Activated CD4-positive, alpha-beta memory T cell treated with anti-CD3 and anti-CD28 coated beads, Interleukin-2, amount 10 ng/mL, durations not matched to agents 7 days and 5 days (primary cell): ENCODE measurements at places on chromosomes 16 and 17. TPM values are rescaled to one million over a fixed set of nuclear protein-coding genes. Genes with fewer than 3 reads are reported as not detected.
A peak's percentile ranks its signal among the peaks of the same experiment; 100 is the strongest.

GRCh38 chr16:50751528-50751927 lies 9.6 kb downstream of the CYLD start:
- H3K27me3 ChIP-seq: no peaks in the 10 kb centered on the region
- peak overlapping the region; percentile 28 for H3K4me3 ChIP-seq
- DNase-seq: no peak
- peak overlapping the region; percentile 23 for H3K27ac ChIP-seq
- H3K4me1 ChIP-seq: peaks cover 72% of the 10 kb centered on the region

- H3K4me1 ChIP-seq: no peaks in the 10 kb centered on the region
- no peak overlapping the region for H3K27ac ChIP-seq
- DNase-seq: no peak
- H3K27me3 ChIP-seq: peaks cover 6% of the 10 kb centered on the region
- no peak overlapping the region for H3K4me3 ChIP-seq
- no peaks in the 10 kb centered on the region for H3K36me3 ChIP-seq
Measured at GRCh38 chr16:86241681-86242080, 268.6 kb upstream of the FOXF1 start.

DNA sequence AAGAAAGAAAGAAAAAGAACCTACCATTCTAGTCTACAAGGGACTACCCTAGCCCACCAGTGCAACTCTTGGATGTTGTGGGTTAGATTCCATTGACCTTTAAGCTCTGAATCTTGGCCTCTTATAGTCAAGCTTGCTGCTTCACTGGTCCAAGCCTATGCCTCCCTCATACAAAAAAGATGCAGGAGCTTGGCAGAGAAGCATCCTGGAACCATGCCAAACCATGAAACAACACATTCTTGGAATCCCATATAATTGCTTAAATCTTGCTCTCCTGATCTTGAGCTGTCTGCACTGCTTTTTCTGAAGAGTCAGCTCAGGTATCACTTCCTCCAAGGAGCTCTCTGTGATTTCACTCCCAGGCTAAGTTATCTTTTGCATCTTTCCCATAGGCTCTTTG lies 117.9 kb upstream of the GPR139 start:
- DNase-seq: no peak
- H3K27me3 ChIP-seq: no peaks in the 10 kb centered on the region
- H3K4me3 ChIP-seq: no peak overlapping the region
- no peaks in the 10 kb centered on the region for H3K4me1 ChIP-seq

The PLEKHH3 gene
- total RNA-seq: 1.8 TPM

GRCh38 chr16:50816901-50817555 lies 75.1 kb downstream of the CYLD start:
- no peak overlapping the region for H3K27ac ChIP-seq
- no peak overlapping the region for H3K4me3 ChIP-seq
- no peaks in the 10 kb centered on the region for H3K4me1 ChIP-seq
- DNase-seq: no peak

The GP2 gene
- total RNA-seq: not detected
